ENCODE measurements at places on chromosomes 11 and 22.

DNA sequence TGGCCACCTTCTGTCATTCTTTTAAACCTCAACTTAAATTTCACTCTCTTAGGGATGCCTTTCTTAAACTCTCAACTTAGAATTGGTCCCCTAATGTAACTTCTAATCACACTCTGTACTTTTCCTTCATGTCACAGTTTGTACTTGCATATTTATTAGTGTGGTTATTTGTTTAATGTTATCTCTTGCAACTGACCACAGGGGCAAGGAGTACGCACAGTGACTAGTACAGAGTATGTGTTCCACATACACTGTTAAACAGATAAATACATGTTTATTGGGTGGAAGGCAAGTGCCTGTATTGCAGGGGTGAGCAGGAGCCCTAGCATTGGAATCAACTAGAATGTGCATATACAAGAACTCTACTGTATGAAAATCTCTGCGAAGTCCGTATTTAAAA lies 554.0 kb downstream of the INSC start:
- no peak for DNase-seq

DNA sequence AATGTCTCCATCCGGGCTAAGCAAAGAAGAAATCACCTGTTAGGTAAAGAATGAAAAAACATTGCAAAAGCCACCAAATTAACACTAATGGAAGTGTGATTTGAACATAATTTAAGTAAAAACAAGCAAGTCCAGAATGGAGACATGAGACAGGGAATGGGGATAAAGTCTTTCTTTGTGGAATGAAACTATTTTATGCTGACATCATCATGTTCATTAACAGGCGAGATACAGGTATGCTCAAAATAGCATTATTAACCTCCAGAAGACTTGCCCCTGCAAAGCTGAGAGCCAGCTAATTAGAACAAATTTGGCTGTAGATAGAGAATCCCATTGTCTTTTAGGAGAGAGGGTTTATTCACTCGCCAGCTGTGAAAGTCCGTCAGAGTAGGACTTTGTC lies 4.9 kb upstream of the LARGE1 start:
- DNase-seq = no peak

DNA sequence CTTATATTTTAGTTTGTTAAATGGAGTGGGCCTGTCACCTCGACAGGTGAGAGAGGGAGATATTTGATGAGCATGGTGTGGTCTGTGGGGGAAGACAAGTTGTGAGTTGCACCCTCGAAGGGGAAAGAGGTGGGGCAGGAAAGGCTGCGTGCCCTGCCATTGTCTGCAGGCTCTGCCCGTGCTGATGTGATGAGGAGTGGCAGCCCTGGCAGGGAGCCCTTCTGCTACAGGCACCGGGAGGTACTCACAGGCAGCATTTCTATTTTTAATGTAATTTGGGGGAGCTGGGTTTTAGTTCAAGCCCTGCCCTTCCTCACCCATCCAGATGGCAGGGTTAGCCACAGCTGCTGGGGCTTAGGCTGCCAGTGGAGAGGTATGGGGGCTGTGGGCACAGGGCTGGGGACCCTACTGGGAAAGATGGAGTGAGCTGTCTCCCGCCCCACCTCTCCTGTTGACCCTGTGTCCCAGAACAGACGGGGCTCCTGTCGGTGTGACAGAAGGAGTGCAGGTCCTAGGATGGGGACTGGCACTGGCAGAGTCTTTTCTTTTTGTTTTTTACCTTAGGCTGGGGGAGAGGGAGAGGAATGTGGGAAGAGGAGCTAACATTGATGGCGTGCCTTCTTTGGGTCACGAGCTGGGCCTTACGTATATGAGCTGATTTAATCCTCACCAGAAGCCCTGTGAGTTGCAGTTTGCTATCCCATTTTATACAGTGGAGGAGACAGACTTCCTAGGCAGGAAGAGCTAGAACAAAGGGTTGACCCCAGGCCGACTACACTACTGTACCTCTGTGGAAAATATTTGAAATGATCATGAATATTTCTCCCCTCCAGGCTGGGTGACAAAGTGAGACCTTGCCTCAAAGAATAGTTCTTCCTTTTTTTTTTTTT lies 51.6 kb downstream of the CEP164 start:
- DNase-seq = no peak

DNA sequence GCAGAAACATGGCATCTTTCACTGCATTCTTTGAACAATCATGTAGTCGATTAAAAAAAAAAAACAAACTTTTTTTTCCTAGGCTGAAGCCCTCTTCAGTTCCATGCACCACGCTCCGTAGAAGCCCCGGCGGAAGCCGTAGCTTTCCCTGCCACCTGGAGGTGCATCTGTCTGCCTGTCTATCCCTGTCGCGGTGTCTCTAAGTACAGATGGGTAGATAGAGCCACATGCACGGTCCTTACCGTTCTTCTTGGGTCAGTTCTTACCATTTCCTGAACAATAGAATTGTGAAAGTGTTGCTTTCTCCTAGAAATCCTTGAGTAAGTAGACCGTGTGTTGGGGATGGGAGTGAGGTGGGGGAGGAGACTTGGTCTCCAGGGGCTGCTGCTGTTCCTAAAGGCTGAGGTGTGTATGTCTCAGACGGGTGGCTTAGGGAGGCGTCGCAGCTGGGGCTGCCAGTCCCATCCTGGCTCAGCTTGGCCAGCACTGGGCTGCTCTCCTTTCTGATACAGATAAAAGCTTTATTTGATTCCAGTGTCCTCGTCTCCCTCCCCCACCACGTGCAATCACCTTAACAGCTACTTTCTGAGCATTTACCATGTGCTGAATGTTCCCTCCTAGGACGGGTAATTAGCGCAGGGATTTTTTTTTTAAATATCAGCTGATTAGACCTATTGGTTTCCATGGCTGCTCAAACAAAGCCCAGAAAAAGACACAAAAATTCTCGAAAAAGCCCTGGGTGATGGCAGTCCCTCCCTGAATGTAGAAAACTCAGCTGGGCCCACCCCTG lies 46.8 kb downstream of the MACROD1 start:
- peak; percentile 72 for DNase-seq

- no peak for DNase-seq
Measured at GRCh38 chr11:62148271-62148980, 24.6 kb downstream of the INCENP start.

DNA sequence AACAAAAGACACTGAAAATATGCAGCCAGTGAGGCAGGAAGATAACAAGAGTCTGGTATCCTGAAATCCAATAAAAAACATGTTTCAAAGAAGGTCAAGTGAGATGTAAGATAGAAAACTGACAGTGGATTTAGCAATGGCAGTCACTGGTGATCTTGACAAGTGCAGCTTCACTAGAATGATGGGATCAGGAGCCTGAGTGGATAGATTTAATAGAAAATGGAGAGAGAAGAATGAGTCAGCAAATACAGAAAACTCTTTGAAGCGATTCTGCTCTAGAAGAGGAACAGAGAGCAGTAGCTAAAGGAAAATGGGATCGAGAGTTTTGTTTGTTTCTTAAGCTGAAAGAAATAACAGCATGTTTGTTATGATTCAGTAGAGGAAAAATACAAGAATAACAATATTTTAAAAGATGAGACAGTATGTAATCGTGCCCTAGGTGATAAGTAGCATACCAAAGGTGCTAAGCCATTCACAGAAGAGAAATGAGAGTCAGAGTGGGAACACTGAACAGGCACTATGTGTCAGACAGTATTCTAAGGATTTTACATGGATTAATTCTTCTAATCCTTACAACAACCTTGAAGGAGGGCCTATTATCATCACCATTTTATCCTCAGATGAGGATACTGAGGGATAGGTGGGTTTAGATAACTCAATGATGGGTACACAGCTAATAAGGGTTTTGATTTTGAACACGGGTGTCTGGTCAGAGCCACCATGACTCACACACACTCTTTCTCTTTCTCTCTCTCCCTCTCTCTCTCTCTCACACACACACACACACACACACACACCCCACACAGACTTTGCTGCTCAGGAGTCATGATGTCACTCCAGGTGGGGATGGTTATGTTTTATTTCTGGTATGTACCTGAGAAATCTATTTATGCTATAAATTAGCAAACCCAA lies 36.3 kb downstream of the MRE11 start:
- DNase-seq = no peak
